ENCODE measurements at places on chromosomes 12 and 14.

GRCh38 chr12:2457933-2458414, 336.8 kb upstream of the FKBP4 start:
- no peak for DNase-seq

DNA sequence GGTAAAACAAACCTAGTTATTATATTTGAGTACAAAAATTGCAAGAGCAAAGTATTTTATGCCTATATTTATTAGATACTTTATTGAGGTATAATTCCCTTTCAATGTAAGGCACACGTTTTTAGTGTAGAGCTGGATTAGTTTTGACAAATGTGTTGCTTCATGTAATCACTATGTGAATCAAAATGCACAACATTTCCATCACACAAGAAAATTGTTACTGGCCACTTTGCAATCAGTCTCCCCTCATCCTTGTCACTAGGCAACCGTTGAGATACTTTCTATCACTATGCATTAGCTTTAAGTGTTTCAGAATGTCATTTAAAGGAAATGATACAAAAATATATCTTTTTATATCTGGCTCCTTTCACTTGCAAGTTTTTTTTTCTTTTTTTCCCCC, 531.0 kb downstream of the CCER1 start:
- DNase-seq, result no peak

GRCh38 chr12:66032739-66033138, 97.8 kb downstream of the LLPH start:
- DNase-seq, result no peak

DNA sequence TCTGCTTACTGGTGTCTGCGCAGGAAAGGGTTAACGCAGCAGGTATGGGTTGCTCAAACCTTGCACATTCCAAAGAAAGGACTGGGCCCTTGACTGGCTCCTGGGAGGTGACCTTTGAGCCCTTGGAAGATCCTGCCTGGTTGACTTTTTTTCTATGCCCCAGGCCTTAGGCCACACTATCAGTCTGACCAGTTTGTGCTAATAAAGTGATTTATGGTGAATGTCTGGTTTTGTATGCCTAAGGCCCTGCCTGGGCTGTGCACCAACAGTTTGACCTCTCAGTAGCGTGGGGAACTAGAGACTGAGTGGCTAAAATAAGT, 61.4 kb upstream of the SCN8A start:
- no peak for DNase-seq

DNA sequence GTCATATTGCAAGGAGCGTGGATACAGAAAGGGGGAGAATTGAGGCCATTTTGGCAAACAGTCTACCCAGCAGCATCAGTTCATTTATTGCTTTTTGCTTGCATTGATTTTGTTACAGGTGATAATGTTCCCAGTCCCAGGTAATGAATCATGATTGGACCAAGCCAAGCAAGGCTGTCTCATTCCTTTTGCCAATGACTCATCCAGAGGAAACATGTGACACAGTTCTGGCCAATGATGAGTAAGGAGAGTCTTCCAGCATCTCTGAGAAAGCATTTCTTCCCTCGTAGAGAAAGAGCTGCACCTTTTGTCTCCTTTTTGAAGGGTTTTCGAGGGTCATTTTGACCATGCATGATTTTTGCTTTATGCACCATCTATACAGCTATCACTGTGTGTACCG, 68.2 kb downstream of the SLC15A4 start:
- no peak for DNase-seq

GRCh38 chr14:89266754-89267153, 150.3 kb downstream of the FOXN3 start:
- DNase-seq, result no peak

DNA sequence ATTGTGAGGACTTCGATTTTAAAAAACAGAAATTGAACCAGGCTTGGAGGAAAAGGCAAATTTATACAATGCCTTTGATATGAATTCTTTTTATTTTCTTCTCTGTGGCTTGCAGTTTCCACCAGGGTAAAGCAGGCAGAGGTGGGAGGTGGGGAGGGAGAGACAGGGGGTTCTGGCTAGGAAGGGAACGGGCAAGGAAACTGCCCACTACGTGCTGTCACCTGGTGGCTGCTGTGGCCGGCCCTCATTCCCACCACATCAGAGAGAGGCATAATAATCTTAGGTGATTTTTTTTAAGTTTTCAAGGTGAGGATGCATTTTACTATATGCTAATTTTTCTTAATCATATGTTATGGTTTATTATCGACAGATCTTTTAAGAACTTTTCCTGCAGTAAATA, 145.8 kb downstream of the CACNA1C start:
- DNase-seq, result no peak

DNA sequence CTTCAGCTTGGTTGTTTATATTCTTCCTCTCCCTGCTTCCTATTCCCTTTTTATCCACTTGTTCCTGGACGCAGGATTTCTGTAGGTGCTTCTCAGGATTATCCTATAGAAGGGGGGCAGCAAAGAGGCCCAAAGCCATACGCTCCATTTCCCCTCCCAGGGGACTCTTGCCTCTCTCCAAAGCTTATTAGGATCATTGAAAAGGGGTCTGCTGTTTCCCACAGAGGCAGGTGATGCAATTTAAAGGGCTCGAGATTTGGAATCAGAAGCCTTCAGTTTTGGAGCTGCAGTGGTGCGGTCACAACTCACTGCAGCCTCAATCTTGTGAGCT, 31.5 kb upstream of the SYNDIG1L start:
- DNase-seq, result no peak

GRCh38 chr14:102930753-102931579, 8.5 kb downstream of the AMN start:
- no peak for DNase-seq

GRCh38 chr12:28051516-28052354, 79.2 kb upstream of the PTHLH start:
- DNase-seq, result no peak

DNA sequence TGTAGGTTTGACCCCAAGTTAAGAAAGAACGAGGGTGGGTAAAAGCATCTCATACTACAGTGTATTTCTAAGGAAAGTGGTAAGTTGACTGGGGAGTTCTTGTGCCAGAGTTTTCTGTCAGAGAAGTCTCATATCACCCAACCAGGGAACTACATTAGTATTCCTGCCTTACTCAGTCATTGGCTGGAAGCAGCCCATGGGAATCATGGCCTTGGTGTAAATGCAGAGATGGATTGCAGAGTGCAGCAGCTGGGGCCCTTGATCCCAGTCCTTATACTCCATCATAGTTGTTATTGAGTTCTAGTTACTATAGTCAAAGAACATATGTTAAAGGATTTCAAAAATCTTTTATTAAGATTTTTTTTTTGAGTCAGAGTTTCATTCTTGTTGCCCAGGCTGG, 105.8 kb downstream of the MNAT1 start:
- no peak for DNase-seq

GRCh38 chr12:9331218-9331626, 123.0 kb upstream of the PZP start:
- DNase-seq, result peak; percentile 13

- no peak for DNase-seq
Observed at GRCh38 chr14:100826391-100827100, 628 bp downstream of the MEG3 start.

- DNase-seq, result no peak
Observed at GRCh38 chr14:24315243-24315806, 4.0 kb downstream of the LTB4R start.

DNA sequence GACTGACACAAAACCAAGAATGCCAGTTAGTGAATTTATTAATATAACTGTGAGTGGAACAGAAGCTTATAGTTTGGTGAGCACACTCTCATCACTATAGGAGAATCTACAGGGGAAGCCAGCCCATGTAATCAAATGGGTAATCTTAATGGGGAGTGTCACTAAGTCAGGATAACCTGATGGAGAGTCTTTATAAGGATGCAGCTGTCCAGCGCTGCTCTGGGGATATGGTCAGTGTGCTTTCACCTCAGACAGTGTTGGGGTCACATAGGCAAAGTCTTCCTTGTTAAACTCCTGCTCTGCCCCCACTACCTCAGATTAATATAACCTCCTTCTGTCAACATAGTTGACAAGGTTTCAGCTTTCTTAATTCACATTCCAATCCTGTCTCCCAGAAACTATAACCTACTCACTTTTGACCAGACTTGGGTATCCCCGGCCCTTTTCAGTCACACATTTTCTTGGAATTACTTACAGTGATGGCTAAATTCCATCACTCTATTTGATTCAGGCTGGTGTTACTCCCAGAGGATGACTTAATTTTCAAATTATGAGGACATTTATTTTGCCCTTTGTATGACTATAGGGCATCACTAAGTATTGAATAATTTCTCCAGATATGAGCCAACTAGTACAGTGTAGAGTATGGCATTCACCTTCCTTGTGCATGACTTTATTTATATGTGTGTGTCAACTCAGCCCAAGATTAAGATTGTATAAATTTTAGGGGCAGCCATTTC, 13.2 kb downstream of the STK38L start:
- no peak for DNase-seq

GRCh38 chr12:125357561-125357960, 292.3 kb downstream of the AACS start:
- DNase-seq, result no peak

- no peak for DNase-seq
Observed at GRCh38 chr14:70642303-70643235, 853 bp downstream of the TTC9 start.

- DNase-seq, result no peak
Observed at GRCh38 chr14:69760810-69761209, 6.1 kb upstream of the SRSF5 start.

All from stimulated activated CD4-positive, alpha-beta T cell treated with anti-CD3 and anti-CD28 coated beads, TNF-alpha, amount 100 ng/mL, for 1 hour (primary cell).